ENCODE measurements at places on chromosomes 2 and 18.

- H3K4me3 ChIP-seq = no peak overlapping the region
- peaks cover 9% of the 10 kb centered on the region for H3K36me3 ChIP-seq
- H3K27ac ChIP-seq = no peak overlapping the region
- no peaks in the 10 kb centered on the region for H3K27me3 ChIP-seq
- DNase-seq = no peak
- H3K4me1 ChIP-seq = no peaks in the 10 kb centered on the region
Measured at GRCh38 chr2:170121689-170122088, 56.3 kb upstream of the MYO3B start.

DNA sequence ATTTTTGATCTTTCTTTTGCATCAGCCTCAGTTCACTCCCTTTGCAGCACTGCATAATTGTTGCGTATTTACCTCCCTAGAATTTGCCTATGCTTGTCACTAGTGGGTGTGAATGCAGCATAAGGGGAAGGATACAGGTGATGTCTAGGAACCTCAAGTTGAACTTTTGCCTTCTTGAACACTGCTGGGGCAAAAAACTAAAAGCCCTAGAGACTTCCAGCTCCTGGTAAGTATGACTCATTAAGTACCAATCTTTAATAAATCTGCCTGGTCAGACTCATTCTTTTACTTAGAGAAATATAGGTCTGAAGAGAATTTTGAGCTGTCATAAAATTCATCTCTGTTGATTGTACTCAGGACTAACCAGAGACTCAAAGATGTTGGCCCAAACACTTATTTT, 547.3 kb upstream of the FANCL start:
- H3K4me1 ChIP-seq = no peaks in the 10 kb centered on the region
- no peak overlapping the region for H3K4me3 ChIP-seq
- no peak overlapping the region for H3K27ac ChIP-seq
- no peaks in the 10 kb centered on the region for H3K36me3 ChIP-seq
- no peaks in the 10 kb centered on the region for H3K27me3 ChIP-seq

DNA sequence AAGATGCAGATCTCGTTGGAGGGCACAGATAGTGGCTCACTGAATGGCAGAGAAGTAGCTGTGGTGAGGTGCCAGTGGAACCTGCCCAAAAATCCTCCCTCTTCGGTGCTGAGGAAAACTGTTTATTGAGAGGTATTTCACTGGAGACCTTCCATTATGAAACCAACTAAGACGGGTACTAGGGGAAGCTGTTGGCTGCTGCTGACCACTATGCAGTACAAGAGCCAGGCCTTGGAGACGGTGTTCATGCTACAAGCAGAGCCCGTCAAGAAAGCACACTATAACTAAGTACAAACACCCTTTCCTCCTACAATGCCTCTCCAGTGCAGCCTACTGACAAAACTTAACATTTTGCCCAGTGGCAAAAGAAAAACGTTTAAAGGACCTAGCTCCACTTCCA, 4.6 kb downstream of the ARL5A start:
- no peak overlapping the region for H3K27ac ChIP-seq
- no peak for DNase-seq
- no peaks in the 10 kb centered on the region for H3K27me3 ChIP-seq
- peak overlapping the region; percentile 62 for H3K4me3 ChIP-seq

DNA sequence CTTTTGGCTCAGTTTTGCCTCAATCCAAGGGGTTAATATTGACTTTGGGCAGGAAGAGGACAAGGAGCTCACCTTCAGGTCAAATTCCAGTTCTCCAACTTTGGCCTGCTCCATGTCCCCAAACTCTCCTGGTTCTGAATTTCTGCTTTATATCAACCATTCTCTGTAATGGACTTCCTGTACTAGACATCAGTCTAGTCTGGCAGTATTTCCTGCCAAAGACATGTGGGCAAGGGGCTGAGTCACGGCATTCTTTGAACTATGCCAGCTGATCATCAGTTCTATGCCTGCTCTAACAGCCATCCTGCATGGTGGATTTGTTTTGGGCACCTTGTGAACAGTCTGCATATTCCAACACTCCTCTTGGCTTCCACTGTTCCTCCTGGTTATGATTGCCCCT, 199.4 kb downstream of the ZEB2 start:
- H3K4me3 ChIP-seq = no peak overlapping the region
- DNase-seq = no peak
- no peaks in the 10 kb centered on the region for H3K27me3 ChIP-seq
- no peak overlapping the region for H3K27ac ChIP-seq

DNA sequence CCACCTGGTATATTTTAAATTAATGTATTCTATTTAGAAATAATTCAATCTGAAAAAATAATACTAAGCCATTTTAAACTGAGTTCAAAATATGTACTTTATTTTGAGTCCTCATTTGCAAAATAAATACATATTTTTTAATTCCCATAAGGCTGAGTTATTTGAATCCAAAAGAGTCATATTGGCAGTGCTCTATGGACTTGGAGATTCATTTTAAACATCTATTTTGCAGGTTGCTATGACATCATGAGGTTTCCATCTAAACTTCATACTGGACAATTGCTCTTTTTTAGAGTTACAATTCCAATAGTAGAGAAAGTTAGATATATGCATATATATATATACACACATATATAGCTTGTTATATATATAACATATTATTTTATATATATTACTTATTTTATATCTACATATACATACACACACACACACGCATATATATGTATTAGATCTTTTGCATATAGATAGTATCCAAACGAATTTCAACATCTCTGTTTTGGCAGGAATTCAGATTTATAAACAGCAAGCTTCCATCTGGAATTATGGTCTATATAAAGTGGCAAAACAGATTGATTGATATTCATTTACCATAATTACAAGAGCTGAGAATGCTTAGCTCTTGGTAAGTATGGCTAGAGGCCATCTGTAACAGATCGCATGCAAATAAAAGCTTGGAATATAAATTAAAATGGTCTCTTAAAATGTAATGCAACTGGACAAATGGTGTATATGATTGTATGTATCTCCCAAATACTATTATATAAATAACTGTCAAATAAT, 34.9 kb downstream of the NOL4 start:
- H3K4me3 ChIP-seq = no peak overlapping the region
- H3K27ac ChIP-seq = no peak overlapping the region
- DNase-seq = no peak
- no peaks in the 10 kb centered on the region for H3K27me3 ChIP-seq
- no peaks in the 10 kb centered on the region for H3K4me1 ChIP-seq

GRCh38 chr2:16060125-16060935, 120.0 kb downstream of the MYCN start:
- H3K36me3 ChIP-seq = peaks cover 18% of the 10 kb centered on the region
- no peak overlapping the region for H3K4me3 ChIP-seq

GRCh38 chr2:10091182-10091888, 11.1 kb upstream of the CYS1 start:
- H3K27me3 ChIP-seq = peaks cover 24% of the 10 kb centered on the region
- no peaks in the 10 kb centered on the region for H3K36me3 ChIP-seq
- H3K4me3 ChIP-seq = no peak overlapping the region
- no peak for DNase-seq
- H3K4me1 ChIP-seq = peaks cover 25% of the 10 kb centered on the region

GRCh38 chr2:27776097-27776496, 4.6 kb downstream of the MRPL33 start:
- DNase-seq = no peak
- H3K4me3 ChIP-seq = peak overlapping the region; percentile 36
- H3K27ac ChIP-seq = no peak overlapping the region
- peaks cover 44% of the 10 kb centered on the region for H3K4me1 ChIP-seq

DNA sequence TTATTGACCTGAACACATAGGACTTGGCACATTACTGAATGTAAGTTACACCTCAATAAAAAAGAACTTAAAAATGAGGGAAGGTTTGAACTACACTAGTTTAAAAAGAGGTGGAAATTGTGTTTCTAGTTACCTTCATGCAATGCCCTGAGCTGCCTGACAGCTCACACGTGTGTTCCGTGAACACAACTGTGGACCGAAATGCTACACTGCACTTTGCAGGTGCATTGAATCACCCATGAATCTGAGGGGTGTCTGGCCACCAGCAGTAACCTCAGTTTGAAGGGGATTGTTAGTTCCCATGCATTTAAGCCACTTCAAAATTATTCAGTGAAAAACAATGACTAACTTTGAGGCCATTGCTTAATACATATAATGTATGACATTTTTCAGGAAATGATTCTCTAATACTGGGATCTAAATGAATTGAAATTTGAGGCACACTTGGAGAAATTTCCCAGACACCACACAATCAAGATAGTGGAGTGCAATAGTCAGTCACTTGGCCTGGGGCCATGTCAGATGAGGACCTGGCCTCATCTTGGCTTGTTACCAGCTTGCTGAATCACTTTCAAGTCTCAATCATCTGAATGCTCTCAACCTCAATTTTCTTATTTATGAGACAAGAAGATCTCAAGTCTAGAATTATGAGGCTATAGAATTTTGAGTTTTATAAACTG, 59.3 kb downstream of the MYL12B start:
- H3K36me3 ChIP-seq = no peaks in the 10 kb centered on the region
- H3K4me1 ChIP-seq = peaks cover 5% of the 10 kb centered on the region
- H3K4me3 ChIP-seq = no peak overlapping the region
- no peak overlapping the region for H3K27ac ChIP-seq

DNA sequence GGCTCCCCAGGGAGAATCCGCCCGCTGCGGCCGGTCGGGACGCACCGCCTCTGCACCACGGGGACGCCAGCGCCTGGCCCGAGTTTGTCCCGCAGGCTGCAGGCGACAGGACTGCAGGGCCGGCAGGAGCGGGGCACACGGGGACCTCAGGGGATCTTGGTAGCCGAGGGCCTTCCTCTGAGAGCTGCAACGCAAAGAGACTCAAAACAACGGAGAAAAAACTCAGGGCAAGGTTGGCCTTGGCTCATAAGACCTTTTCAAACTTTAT, 79.7 kb downstream of the ARHGEF4 start:
- no peak overlapping the region for H3K4me3 ChIP-seq
- H3K27ac ChIP-seq = no peak overlapping the region
- H3K27me3 ChIP-seq = no peaks in the 10 kb centered on the region
- H3K4me1 ChIP-seq = peaks cover 7% of the 10 kb centered on the region
- DNase-seq = no peak

GRCh38 chr2:42510191-42510590, 16.4 kb upstream of the KCNG3 start:
- H3K4me3 ChIP-seq = no peak overlapping the region
- H3K36me3 ChIP-seq = no peaks in the 10 kb centered on the region

DNA sequence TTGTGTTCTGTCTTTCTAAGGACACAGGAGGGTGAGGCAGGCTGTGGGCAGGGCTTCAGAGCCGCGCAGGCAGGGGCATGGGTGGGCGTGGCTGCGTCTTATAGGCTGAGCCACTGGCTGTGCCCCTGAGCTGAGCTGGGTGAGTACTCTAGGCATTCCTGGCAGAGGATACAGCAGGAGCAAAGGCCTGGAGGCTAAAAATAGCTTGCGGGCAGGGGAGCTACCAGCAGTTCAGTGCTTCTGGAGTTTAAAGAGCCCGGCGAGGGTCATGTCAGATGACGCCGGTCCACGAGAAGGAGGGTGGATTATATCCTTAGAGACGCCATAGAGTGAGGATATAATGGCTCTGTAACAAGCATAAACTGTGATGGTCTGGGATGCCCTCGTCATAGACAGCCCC, 31.5 kb upstream of the PDIA6 start:
- peaks cover 2% of the 10 kb centered on the region for H3K36me3 ChIP-seq
- peak overlapping the region; percentile 7 for H3K4me3 ChIP-seq
- peaks cover 13% of the 10 kb centered on the region for H3K4me1 ChIP-seq
- peak; percentile 46 for DNase-seq

Data from neural crest cell (in vitro differentiated cells).